ENCODE measurements at places on chromosomes 6 and 20.

- DNase-seq, result peak; percentile 29
These were observed 1.4 kb upstream of the EPM2A start for GRCh38 chr6:145736661-145737144.

DNA sequence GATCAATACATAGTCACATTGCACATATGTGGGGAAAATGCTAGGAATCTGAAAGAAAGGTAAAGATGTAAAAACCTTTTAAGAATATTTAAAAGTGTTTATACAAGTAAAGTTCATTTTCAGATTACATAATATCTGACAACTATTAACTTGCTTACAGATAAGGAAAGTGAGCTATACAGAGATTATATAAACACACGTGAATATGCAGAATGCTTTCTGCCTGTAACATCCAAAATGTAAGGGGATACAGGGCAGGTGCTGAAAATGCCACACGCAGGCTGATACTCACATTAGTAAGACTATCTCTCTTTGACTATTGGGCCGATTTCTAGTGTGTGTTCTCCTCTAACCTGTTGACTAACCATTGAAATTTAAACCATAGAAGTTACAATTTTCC, 17.9 kb upstream of the MAP7 start:
- no peak for DNase-seq

- no peak for DNase-seq
These were observed 137.2 kb downstream of the NCOA3 start for GRCh38 chr20:47638851-47639250.

DNA sequence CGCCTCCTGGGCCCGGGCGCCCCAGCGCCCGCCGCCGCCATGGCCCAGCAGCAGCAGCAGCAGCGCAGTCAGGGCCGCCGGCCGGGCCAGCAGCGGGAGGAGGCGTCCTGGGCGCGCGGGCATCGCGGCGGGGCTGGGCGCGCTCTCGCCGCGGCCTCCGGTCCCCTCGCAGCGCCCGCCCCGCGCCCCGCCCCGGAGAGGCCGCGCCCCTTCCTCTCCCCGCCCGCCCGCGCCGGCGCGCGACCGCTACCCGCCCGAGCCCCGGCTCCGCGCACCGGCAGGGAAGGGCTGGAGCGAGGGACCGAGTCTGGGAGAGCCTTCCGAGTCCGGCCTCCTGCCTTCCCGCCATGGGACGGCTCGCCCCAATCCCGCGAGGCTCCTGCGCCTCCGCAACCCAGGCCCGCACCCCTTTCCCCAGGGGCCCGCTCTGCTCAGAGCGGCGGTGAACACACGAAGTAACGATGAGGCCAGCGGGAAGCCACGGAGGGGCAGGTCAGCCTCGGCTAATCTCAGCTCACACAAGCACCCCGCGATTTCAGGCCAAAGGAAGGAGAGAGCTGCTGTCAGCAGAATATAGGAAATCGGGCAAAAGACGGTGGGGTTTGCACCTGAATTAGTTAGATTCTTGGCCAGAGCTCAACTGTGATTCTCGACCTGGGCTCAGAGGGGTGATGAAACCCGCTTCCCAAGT, at the start of gene TXNDC5:
Gene TXNDC5 (minus strand): TSS at position 135 of the 691 bp plus-strand sequence. CDS start 12 bp downstream, at position 123.
- peak; percentile 99 for DNase-seq

- no peak for DNase-seq
These were observed 308.1 kb upstream of the SPTLC3 start for GRCh38 chr20:12700701-12701100.

GRCh38 chr20:11118802-11119380, 445.1 kb upstream of the JAG1 start:
- DNase-seq, result no peak

- DNase-seq, result peak; percentile 44
These were observed 535.2 kb upstream of the ID4 start for GRCh38 chr6:19301980-19302379.

GRCh38 chr6:90365002-90365401, 68.4 kb upstream of the BACH2 start:
- DNase-seq, result no peak

- DNase-seq, result peak; percentile 36
These were observed 33.9 kb downstream of the EDN1 start for GRCh38 chr6:12324099-12324498.

GRCh38 chr6:109821428-109821827, 130.3 kb downstream of the FIG4 start:
- no peak for DNase-seq

DNA sequence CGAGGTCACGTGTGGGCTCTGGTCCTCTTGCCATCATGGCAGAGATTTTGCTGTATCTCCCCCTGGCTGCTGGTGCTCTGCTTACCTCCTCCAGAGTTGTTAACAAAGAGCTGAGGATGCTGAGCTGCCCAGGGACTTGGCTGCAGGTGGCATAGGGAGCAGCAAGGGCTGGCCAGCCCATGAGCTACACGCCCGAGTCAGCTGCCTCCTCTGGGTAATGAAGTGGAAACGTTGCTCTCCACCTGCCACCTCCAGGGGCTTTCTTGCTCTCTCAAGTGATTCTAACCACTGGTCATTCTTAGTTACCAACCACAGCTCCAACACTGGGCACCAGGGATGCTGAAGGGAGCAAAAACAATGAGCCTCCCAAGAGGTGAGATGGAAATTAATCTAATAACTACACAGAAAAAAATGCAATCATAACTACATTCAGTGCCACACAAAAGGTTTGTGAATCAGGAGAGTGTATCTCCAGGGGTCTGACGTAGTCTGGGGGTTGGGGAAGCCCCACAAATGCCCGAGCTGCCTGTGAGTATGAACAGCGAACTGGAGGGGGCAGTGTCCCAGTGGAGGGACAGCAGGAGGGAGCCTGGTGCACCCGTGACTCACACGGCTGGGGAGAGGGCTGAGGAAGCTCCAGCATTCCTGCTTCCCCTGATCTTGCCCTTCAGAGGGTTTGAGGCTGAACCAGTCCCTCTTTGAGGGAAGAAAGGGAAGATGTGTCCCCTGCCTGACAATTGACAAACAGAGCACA, 78.7 kb downstream of the CDH26 start:
- peak; percentile 45 for DNase-seq

DNA sequence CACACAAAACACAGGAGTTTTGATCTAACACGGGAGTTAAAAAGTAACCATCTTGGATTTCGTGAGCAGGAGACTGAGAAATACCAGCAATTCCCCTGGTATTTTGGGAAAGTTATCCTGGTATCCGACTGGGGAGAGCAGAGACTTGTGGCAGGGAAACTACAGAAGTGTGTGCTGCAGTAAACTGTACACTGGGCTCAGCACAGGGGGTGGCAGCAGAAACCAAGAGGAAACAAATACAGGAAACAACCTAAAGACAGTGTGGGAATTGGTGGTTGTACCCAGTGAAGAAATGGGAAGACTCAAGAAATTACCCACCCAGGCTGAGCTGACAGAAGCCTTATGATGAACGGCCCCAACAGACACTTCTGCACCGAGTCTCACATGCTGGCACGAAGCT, 109.8 kb downstream of the CHD6 start:
- DNase-seq, result no peak

- no peak for DNase-seq
These were observed 1347.5 kb upstream of the ADGRB3 start for GRCh38 chr6:67287566-67287965.

DNA sequence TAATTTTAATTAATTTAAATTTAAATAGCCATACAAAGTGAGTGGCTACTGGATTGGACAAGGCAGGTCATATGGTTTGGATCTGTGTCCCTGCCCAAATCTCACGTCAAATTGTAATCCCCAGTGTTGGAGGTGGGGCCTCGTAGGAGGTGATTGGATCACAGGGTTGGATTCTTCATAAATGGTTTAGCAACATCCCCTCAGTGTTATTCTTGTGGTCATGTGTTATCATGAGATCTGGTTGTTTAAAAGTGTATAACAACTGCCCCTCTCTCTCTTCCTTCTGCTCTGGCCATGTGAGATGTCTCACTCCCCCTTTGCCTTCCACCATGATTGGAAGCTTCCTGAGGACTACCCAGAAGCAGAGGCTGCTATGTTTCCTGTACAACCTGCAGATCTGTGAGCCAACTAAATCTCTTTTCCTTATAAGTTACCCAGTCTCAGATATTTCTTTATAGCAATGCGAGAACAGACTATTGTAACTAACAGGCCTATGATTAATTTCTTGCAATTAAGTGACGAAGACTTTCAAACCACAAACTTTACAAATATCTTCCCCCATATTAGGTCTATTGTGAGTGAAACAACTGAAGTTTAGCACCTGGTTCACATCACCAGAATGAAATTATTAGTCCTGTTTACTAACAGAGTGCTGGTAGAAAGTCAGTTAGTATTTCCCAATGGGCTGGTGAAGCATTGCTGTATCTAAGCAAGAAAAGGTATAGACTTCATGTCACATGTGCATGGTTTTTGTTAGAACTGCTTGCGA, 60.0 kb upstream of the TNFAIP3 start:
- no peak for DNase-seq

DNA sequence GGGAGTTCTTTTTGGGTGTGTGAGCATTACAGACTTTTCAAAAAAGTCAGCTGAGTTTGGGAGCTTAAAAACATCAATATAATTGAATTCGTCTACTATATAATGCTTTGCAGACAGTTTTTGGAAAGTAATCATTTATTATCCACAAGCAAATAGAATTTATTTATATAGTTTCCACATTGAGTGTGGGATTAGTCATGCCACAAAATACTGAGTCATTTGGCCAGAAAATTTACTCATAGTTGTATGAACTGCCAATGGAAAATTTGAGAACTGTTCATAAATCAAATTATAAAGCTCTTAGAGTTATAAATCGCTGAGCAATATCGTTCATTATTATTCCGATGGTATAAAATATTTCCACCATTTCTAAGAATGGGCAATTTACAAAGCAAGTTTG, 5.0 kb downstream of the BEND6 start:
- peak; percentile 9 for DNase-seq

DNA sequence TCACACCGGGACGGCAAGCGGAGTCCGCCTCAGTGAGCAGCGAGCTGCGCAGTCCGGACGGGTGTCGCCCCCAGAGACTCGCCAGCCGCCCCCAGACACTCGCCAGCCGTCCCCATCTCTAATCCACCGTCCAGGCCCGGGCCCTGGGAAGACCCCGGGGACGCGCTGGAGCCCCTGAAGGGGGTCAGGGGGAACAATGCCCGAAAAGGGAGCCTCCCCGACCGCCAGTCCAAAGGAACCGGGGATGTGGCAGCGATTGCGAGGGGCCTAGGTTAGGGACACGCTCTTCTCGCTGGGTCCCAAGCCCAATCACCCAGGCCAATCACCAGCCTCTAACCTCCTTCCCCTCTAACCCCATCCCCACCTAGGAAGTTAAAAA, 33.1 kb downstream of the TFAP2A start:
- no peak for DNase-seq

DNA sequence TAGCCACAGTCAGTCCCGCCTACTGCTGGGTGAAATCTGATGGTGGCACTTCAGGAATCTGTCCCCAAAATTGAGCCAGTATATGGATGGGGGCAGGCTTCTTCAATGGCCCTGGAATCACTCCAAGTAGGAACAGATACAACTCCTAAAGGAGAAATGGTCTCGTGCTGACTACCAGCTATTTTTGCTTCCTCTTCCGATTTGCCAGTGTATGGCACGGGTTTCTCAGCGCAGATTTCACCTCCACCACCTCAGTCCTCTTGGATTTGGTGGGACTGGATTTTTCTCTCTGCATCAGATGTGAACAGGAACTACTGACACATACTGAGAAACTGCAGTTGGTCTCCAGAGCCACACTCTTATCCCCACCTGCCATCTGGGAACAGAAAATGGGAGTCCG, 27.2 kb downstream of the PNPLA1 start:
- no peak for DNase-seq

DNA sequence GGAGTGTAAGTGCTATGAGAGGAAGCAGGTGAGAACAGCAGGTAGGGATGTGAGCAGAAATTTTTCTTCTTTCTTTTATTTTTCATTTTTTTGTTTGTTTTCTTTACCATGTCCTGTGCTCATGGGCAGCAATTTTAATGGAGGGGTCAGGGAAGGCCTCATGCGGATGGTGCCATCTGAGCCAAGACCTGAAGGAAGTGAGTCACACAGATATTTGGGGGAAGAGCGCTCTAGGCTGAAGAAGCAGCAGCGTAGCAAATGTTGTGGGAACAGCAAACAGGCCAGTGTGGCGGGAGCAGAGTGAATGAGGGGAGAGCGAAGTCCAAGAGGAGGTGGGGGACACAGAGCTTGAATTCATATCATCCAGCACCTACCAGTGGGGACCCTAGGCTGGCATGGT, 12.7 kb downstream of the SPDEF start:
- no peak for DNase-seq

DNA sequence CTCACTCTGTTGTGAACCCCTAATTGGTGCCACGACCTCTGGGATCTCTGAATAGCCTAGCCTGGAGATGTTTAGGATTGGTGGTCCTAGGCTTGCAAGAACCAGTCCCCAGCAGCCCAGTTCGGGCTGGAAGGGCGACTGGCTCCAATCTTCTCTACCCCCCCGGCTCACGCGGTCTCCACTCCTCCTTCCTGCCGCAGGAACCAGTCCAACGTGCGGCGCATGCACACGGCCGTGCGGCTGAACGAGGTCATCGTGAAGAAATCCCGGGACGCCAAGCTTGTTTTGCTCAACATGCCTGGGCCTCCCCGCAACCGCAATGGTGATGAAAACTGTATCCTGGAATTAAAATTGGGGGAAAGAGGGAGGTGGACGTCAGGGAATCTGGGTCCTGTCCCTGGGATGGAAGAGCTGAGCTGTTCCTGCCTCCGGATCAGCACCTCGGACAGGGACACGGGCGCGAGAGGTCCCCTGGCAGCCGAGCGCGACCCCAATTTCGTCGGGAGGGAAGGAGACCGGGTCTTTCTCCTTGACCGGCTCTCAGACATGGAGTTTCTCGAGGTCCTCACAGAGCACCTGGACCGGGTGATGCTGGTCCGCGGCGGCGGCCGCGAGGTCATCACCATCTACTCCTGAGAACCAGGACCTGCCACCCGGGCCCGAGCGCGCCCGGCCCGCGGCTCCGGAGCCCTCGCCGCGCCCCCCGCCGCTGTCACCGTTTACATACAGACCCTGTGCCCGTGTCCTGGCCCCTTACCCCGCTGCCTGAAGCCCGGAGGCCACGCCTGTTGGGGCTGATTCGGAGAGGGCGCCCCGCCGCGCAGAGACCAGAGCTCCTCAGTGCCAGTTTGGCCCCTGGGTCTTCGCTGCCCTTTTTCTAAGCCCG, 28.2 kb downstream of the SLC12A5 start:
- peak; percentile 80 for DNase-seq

GRCh38 chr20:33352258-33353012, 48.9 kb downstream of the CDK5RAP1 start:
- no peak for DNase-seq

GRCh38 chr6:36581716-36582115, 12.4 kb upstream of the SRSF3 start:
- DNase-seq, result no peak

- no peak for DNase-seq
These were observed 55.4 kb downstream of the PSMG4 start for GRCh38 chr6:3314176-3314575.

DNA sequence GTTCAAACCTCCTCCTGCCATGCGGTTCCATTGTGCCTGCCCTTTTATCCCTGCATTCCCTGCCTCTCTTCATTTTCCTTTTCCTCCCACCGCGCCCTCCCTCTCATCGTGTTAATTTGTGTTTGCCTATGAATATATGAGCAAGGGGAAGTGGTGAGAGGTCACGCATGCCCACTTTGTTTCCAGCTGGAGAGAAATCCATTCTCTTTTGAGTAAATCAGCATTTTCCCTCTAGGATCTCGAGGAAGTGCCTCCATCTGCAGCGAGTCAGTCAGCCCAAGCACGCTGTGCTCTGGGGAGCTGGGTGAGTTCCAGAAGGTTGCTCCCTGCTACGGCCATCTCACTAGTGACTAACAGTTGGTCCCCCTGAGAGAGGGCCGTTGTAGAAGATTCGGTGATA, 42.9 kb downstream of the CDH26 start:
- no peak for DNase-seq
